Fibroblast of skin of right biceps (primary cell): ENCODE measurements at places on chromosomes 11 and 22.

GRCh38 chr11:8063324-8063723 is 17.7 kb upstream of the TUB start:
- DNase-seq, result peak; percentile 78

GRCh38 chr11:71936825-71937224 is 8.0 kb downstream of the RNF121 start:
- peak; percentile 56 for DNase-seq

- peak; percentile 58 for DNase-seq
These were observed 91.0 kb downstream of the SERGEF start for GRCh38 chr11:17921659-17922415.

- no peak for DNase-seq
These were observed 93.2 kb upstream of the SYT13 start for GRCh38 chr11:45379162-45379863.

GRCh38 chr11:69634590-69634989 is 6.4 kb upstream of the CCND1 start:
- no peak for DNase-seq

GRCh38 chr11:86570020-86570419 is 102.4 kb downstream of the ME3 start:
- peak; percentile 47 for DNase-seq

DNA sequence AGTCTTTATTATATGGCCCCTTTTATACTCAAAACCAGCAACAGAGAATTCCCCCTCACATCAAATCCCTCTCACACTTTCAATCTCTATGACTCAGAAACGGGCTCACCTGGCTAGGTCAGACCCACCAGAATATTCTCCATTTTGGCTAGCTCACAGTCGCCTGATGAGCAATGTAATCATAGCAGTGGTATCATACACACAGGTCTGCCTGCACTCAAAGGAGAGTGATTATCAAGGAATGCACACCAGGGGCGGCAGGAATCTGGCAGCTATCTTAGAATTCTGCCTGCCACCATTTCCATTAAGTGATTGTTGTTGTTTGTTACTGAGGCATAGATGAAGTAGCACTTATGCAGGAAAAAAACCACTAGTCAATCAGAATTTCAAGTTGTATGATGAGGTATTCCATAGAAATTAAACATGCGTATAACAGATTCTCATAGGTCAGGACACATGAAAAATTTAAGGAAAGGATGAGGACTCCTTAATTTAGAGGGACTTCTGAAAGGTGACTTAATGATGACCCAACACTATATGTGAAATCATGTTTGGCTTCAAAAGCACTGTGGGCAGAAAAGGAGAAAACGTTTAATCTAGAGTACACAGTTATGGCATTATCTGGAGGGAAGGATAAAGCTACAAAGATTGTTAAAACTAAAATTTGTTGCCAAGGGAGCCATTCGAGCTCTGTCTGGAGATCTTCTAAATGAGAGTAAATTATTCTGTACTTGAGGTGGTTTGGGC is 185.8 kb upstream of the DDI1 start:
- no peak for DNase-seq

DNA sequence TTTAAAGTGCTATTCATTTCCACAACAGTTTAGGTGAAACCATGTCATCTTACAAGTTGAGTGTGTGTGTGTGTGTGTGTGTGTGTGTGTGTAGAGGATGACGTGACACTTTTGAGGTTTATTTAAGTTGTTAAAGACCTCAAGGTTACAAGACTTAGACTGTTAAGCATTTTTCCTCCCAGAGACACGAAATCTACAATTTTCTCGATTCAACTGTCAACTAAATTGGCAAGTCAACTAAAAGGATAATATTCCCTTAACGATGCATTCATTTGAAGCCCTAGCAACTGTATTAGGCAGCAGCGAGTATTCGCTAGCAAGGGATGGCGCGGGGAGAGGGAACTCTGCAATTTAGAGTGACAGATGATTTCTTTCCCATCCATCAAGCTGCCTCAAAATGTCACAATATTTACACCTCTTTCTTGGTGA is 17.6 kb upstream of the BDNF start:
- DNase-seq, result peak; percentile 35

DNA sequence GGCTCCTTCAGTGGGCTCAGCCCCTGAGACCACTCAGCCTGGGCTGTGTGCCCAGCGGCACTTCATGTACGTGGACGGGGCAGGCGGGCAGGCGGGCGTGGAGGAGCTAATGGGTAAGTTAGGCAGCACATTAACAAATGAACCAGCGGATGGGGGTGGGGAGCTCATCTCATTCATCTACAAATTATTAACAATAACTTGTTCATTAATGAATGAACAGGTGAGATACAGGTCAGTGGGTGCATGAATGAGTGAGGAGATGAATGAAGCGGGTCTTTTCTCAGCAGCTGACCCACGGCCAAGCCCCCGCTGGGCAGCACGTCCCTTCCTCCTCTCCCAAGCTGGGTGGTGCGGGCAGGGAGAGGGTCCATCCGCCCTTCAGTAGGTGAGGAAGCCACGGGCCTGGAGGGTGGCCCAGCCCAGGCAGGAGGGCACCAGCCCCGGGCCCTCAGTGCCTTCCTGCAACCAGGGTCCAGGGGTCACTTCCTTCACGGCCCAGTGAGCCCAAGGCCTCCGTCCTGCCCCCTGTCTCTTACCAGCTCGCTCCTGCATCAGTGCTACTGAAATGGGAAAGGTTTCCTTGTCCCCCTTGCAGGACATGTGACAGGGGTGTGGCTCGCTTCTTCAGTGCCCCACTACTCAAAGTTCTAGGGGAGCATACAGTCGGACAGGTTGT is 60.5 kb upstream of the KCNQ1OT1 start:
- no peak for DNase-seq

GRCh38 chr11:77090046-77090372 is 12.6 kb upstream of the OMP start:
- no peak for DNase-seq

- no peak for DNase-seq
These were observed 1350.5 kb downstream of the TBC1D22A start for GRCh38 chr22:48112687-48113521.

DNA sequence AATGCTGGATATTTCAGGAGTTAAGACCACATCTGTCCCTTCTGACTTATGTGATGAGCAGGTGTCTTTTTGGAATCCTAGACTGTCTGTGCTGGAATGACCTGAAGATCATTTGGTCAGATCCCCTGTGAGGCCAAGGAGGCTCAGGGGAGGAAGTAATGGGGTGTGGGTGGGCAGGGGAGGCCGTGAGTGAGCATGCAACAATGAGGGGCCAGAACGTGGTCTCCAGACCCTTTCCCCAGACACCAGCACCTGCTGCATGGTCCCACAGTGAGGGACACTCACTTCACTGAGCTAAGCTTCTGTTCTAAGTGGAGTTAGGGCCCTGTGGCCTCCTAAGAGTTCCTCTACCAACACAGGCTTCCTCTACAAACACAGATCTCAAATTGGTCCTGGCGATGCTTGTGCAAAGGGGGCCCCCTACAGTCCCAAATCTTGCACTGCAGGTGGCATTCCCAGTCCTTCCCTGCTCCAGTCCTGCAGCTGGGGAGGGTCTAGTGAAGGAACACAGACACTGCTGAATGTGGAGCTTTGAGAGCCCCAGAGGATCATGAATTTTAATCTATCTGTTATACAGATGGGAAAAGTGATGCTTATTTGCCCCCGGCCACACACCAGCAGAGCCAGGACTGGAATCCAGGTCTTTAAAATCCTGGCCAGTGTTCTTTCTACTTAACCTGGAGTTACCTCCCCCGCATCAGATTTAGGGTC is 7.4 kb downstream of the USP2 start:
- peak; percentile 69 for DNase-seq
